Stimulated activated CD8-positive, alpha-beta memory T cell treated with anti-CD3 and anti-CD28 coated beads, Interleukin-4, amount 100 ng/mL, for 48 hours (primary cell): ENCODE measurements at places on chromosomes 6 and 20.

- DNase-seq = no peak
Measured at GRCh38 chr6:38282911-38283310, 356.8 kb downstream of the BTBD9 start.

DNA sequence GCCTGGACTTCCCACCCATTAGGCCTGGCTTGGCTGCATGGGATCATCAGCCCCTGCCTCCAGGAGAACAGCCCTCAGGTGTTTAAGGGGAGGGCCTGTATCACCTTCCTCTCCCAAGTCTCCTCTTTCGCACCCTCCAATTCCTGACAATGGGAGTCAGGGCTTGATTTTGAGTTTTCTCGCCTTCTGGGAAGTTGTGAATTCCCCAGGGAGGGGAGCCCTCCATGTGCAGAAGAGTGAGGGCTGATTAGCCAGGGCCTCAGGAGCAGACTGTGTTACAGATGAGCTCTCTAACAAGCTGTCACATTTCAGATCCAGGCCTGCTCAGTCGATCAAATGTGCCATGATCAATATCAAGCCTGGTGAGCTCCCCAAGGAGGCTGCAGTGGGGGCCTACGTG is 42.4 kb downstream of the CNBD2 start:
- DNase-seq = no peak

DNA sequence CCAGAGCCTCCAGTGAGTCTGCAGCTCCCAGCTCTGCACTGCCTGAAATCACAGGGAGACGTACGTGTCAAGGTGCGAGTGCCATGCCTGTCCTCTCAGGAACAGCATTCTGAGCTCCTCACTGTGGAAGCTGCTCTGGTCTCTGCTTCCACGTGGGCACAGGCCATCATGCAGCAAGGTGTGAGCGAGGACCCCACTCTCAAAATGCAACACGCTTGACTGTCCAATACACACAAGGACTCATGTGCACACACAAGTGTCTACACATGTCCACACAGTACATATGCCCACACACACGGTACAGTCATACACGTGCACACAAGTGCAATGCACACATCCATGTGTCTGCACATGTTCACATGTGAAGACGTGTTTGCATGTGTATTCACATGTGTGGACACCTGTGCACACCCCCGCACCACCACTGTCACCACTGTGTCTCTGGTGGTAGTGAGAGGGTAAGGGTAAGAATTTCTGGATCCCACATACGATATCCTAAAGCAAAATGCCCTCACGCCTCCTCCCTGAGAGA is 260.5 kb downstream of the DLL1 start:
- DNase-seq = no peak

GRCh38 chr6:26121141-26122004 is 34.1 kb downstream of the HFE start:
- DNase-seq = no peak
